Activated T-helper 1 cell treated with anti-CD3 and anti-CD28 coated beads, Interleukin-2, amount 50 U/mL, for 16 hours (primary cell): ENCODE measurements at places on chromosomes 4 and X.

DNA sequence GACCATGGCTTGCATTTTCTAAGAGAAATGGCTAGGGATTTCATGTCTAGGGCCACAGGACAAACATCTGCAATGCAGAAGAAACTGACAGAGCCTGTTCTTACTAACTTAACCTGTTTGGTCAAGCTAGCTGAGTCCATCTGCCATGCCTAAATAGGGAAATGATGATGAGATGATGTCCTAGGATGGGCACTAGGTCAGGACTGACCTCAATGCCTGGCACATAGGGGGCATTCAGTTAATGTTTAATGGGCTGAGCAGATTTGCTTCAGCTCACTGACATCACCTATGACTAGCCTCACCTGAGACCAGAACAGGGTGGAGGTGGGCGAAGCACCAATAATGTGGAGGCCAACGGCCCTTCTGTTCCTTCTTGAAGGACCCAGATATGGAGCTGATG, 174.2 kb upstream of the SCML1 start:
- DNase-seq, result no peak

DNA sequence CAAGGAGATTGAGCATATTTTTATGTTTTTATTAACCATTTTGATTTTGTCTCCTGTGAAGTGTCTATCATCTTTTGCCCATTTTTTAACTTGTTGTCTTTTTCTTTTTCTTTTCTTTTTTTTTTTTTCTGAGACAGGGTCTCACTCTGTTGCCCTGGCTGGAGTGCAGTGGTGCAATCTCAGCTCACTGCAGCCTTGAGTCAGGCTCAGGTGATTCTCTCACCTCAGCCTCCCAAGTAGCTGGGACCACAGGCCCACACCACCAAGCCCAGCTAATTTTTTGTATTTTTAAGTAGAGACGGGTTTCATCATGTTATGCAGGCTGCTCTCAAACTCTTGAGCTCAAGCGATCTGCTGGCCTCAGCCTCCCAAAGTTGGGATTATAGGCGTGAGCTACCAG, 4.6 kb upstream of the ADD1 start:
- no peak for DNase-seq

DNA sequence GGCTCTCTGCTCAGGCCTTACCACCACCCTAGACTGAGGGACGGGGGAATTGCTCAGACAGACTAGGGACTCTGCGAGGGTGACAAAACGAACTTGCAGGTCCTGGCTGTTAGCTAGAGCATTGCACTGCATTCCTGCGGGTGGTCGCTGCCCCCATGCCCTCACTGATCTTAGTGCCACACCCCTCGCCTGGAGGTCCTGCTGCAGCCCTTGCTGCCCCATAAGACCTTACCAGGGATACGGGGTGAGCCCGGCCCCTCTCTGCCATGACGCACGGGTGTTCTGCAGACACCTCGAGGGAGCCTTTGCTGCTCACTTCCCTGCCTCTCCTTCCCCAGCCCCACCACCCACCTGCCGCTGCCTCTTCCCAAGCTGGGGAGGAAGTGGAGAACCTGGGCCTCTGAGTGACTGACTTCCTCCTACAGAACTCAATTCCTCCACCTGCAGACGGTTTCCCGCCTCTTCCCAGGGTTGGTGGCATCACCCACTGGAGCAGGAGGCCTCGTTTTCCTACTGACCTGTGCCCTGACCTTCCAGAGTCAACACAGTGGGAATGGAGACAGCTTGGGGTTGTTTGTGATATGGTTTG, 19.8 kb upstream of the TBC1D14 start:
- DNase-seq, result no peak

DNA sequence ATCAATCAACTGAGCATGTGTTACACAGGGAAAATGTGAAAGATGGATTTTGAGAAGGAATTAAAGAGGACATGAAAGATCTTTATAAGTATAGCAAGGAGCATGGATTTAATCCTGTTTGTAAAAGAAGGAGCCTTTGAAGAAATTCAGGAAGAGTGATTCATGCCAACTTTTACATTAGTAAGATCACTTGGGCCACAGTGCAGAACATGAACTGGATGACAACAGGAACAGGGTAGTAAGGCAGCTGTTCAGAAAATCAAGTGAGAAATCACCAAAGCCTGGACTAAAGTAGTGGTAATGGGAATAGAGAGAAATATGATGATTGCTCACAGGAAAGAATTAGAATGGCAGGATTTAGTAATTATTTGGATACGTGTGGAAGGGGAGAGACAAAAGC, 265.7 kb upstream of the PCDH7 start:
- no peak for DNase-seq
